Upper lobe of right lung (tissue), 1 donor: ENCODE measurements at places on chromosomes 3 and 15. TPM values are rescaled to one million over a fixed set of nuclear protein-coding genes. Genes with fewer than 3 reads are reported as not detected.

The SLC12A8 gene
- total RNA-seq = 11.8 TPM

The MKRN2OS gene
- total RNA-seq = not detected

The ANO10 gene
- 30.6 TPM for total RNA-seq

The NMB gene
- 9.0 TPM for total RNA-seq

The ZNF80 gene
- total RNA-seq = not detected

The SCAMP5 gene
- total RNA-seq = 2.6 TPM

The LYSMD4 gene
- total RNA-seq = 9.1 TPM

The GP5 gene
- total RNA-seq = 0.26 TPM
